ENCODE measurements at places on chromosomes 7 and 10. TPM values are rescaled to one million over a fixed set of nuclear protein-coding genes. Genes with fewer than 3 reads are reported as not detected.

Gene AQP1
- 4.9 TPM for total RNA-seq

Gene EVX1
- not detected for total RNA-seq

Gene PRKG1
- 7.6 TPM for total RNA-seq

Gene CAV1
- total RNA-seq = 1,517 TPM

Gene NKX1-2
- total RNA-seq = not detected

Gene GSTO2
- total RNA-seq = 0.65 TPM

Gene GDF10
- total RNA-seq = not detected

Gene KLF14
- not detected for total RNA-seq

Gene MGAM2
- not detected for total RNA-seq

Gene TFPI2
- 96.5 TPM for total RNA-seq

Gene ZNF438
- 15.8 TPM for total RNA-seq

Gene HYAL4
- not detected for total RNA-seq

Gene SPDYE9
- not detected for total RNA-seq

Gene ACTL6B
- not detected for total RNA-seq

Gene NME8
- total RNA-seq = not detected

Gene AKR1B1
- total RNA-seq = 186 TPM

Gene LBX1
- not detected for total RNA-seq

Gene TAS2R4
- total RNA-seq = 1.7 TPM

Gene ADAMTS14
- not detected for total RNA-seq

Gene PTPRN2
- 1.3 TPM for total RNA-seq

Gene TLX1
- total RNA-seq = not detected

Gene PRPS1L1
- total RNA-seq = not detected

Gene WEE2
- not detected for total RNA-seq

Gene FRMPD2
- 0.07 TPM for total RNA-seq

Gene RNF133
- 4.2 TPM for total RNA-seq

Gene STK32C
- total RNA-seq = 7.6 TPM

Gene PTTG1IP2
- not detected for total RNA-seq

Gene GRID1
- not detected for total RNA-seq

Gene FLNC
- total RNA-seq = 93.9 TPM

Gene GLI3
- total RNA-seq = 7.7 TPM

Gene WDR37
- 34.6 TPM for total RNA-seq

Gene CARD11
- 10.1 TPM for total RNA-seq

Gene PIK3CG
- total RNA-seq = 22.9 TPM

Gene NOS3
- 96.3 TPM for total RNA-seq

Gene PNLIP
- not detected for total RNA-seq
